ENCODE measurements at places on chromosomes 5 and 9.

- no peak for DNase-seq
Observed at GRCh38 chr5:1752881-1753280, 46.8 kb downstream of the MRPL36 start.

DNA sequence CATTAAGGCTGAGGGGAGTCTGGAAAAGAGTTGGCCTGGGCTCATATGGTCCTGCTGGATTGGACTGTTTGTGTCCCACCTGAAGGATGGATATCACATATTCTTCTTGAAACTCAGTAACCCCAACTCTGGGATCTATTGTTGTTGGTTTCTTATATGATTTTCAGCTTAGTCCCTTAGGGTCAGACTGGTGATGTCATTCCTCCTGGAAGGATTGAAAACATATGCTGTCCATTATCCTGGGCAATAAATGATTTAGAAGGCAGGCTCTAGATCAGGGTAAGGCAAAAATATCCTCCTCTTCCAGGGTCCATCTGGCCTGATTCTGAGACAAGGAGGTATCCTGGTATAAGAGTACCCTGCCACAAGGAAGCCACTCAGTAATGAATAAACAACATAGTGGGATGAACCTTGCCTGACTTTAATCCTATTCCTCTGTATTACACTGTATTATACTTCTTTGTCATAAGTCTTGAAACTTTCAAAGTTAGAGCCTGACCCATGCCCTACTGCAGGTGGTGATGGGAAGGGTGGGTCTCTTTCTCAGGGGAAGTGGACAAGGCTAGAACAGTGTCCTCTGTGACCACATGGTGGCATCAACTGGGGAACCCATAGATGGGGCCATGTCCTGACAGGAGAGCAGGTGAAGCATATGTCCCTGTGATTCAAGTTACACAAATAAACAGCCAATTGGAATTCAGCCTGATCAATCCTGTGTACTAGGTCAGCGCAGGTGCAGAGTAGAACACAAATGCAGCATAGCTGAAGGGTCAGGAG is 454.4 kb upstream of the TRPC7 start:
- no peak for DNase-seq

DNA sequence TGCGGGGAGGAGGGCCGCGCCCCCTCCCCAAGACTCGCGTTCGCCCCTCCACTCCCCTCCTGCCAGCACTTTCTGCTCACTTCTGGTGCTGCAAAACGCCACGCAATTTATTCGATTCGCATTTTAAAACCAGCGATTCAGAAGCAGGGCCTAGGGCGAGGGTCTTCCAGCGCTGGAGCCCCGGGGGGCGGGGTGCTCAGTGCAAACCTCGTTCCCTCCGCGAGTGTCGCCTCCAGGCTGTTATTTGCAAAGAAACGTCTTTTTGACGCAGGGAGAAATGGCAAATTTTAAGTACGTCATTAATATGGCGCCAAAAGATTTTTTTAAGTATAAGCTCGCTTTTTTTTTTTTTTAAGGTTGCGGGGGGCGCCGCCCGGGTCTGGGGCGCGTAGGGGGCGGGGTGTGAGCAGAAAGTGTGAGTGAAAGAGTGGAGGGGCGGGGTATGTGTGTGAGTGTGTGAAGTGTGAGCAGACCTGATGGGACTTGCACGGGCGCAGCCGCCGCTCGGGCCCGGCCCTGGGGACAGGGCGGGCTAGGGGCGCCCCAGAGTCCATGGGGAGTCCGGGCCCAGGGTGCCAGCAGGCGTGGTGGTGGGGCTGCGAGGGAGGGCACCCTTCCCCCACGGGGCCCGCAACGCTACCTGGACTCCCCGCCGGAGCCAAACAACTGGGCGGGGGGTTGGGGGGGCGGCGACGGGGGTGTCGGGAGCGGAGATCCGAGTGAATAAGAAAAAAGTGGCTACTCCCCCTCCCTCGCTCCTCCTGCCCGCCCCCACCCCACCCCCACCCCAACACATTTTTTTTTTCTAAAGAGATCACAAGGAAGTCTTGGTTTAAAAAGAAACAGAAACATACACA is at the start of gene JADE2:
Gene JADE2, plus strand, starts transcription at position 845 of the 857 bp plus-strand sequence. CDS start 10,188 bp downstream, outside the sequence.
- DNase-seq = peak; percentile 91

GRCh38 chr5:1865486-1865885 is 17.2 kb downstream of the IRX4 start:
- DNase-seq = no peak

GRCh38 chr5:78000191-78000590 is 224.1 kb upstream of the TBCA start:
- no peak for DNase-seq

GRCh38 chr5:16265141-16265540 is 85.5 kb upstream of the MARCHF11 start:
- DNase-seq = no peak

- DNase-seq = no peak
Observed at GRCh38 chr5:10337986-10338385, 15.5 kb upstream of the MARCHF6 start.

GRCh38 chr5:21701317-21701716 is 1151.8 kb downstream of the CDH12 start:
- no peak for DNase-seq

DNA sequence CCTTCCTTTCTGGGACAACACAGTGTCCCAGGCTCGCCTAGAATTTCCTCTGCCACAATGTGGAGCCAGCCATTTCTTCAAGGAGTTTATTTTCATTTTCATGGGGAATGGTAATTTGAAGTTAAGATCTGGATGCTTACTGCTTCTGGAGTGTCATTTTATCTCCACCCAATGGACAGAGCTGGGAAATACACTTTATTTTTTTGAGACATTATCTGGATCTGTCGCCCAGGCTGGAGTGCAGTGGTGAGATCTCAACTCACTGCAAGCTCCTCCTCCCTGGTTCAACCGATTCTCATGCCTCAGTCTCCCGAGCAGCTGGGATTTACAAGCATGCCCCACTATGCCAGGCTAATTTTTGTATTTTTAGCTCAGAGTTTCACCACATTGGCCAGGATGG is 12.7 kb upstream of the THG1L start:
- DNase-seq = peak; percentile 68

DNA sequence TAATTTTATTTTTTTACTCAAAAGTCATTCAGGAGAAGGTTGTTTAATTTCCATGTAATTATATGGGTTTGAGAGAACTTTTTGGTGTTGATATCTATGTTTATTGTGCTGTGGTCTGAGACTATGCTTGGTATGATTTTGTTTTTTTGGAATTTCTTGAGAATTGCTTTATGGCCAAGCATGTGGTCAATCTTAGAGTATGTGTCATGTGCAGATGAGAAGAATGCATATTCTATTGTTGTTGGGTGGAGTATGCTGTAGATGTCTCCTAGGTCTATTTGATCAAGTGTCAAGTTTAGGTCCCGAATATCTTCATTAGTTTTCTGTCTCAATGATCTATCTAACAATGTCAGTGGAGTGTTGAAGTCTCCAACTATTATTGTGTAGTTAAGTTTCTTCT is 134.9 kb downstream of the HMHB1 start:
- DNase-seq = no peak

GRCh38 chr9:135388530-135388929 is 91.1 kb upstream of the PPP1R26 start:
- no peak for DNase-seq

DNA sequence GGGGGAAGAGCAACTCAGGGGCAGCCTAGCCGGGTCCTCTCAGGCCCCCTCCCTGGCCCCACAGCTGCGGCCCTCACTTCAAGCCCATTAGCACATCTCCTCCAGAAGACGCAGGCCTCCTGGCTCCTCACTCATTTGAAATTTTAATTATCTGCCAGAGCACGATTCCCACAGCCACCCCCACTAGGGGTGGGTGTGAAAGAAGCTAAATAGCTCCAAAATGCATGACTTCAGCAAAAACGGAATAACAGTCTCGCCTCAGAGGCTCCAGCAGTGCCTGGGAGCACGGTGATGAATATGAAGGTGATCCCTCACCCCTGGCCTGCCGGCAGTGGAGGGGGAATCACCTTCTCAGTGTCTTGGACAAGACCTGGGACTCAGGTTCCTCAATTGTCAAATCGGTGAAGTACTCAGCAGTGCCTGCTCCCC is 61.1 kb upstream of the HRH2 start:
- DNase-seq = no peak

GRCh38 chr5:1570975-1571374 is 47.2 kb upstream of the LPCAT1 start:
- DNase-seq = no peak

- DNase-seq = no peak
Observed at GRCh38 chr9:92637326-92637725, 32.6 kb downstream of the IPPK start.

DNA sequence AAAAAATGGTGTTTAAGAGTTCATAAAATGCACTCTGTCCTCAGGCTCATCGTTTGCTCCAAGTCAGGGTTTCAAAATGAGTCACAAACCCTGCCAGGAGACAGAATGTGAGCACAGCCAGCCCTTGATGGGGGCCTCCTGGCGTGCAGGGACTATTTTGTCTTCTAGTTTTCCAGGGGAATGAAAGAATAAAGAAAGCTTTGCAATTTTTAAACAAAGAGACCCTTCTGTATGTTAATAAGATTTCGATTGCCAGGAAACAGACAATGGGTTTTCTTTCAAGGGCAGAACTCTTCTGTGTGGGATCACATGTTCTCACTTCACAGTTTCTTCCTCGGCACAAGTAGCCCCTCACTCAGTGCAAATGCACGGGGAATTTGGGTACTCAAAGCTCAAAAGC is 121.4 kb upstream of the C6 start:
- DNase-seq = no peak

DNA sequence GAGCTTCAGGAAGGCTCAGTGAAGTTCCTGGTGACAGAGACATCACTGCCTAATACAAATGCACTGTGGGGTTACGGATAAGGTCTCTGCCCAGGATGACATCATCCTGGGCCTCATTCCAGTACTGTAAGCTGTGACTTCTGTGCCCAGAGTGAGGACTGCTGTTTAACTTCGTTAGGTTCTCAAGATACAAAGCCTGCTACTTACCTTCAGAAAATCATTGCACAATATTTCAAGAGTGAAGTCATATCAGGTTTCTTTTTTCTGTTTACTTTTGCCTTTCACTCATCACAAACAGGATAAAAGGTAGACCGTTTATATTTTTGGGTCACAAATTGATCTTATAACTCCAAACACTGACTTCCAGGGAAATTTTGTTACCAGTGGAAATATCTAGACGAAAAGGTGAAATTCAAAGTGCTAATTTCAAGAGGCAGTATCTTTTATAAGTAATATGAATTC is 241.2 kb downstream of the PIK3R1 start:
- DNase-seq = no peak

GRCh38 chr5:135569755-135570452 is 8.9 kb downstream of the CXCL14 start:
- no peak for DNase-seq

DNA sequence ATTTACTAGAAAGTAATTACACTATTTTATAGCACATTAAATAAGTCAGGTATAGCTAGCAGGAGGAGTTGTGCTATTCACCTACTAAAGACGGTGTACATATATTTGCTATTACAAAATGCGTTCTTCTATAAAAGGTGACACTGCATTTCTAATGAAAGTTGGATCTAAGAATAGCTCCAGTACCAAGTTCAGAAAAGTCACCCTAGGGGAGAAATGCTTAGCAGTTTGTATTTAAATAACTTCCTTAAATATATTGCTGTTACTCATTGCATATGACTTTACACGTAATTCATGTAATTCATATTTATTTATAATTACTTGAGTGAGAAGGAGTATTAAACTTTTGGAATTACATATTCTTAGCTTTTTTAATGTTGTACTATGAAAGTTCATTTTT is 7.0 kb upstream of the SUB1 start:
- DNase-seq = no peak

GRCh38 chr5:94815313-94816039 is 197.0 kb downstream of the SLF1 start:
- DNase-seq = no peak

GRCh38 chr5:123389794-123390193 is 33.4 kb downstream of the CEP120 start:
- DNase-seq = no peak

DNA sequence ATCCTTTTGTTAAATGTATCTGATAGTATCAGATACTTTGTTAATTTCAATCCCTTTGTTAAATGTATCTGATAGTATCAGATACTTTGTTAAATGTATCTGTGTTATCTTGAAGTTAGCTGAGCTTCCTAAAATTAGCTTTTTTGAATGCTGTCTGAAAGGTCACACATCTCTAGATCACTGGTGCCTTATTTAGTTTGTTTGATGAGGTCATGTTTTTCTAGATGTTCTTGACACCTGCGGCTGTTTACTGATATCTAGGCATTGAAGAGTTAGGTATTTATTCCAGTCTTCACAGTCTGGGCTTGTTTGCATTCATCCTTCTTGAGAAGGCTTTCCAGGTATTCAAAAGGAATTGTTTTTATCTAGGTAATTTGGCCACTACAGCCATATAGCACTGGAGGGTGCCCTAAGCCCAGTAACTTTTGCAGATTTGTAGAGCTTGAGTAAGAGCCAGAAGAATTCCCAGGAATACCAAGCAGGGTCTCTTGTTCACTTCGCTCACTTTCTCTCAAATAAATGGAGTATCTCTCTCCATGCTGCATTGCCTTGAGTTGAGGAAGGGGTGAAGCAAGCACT is 435.4 kb upstream of the GRAMD2B start:
- DNase-seq = no peak

GRCh38 chr5:151504006-151504405 is 56.6 kb downstream of the SLC36A1 start:
- no peak for DNase-seq

DNA sequence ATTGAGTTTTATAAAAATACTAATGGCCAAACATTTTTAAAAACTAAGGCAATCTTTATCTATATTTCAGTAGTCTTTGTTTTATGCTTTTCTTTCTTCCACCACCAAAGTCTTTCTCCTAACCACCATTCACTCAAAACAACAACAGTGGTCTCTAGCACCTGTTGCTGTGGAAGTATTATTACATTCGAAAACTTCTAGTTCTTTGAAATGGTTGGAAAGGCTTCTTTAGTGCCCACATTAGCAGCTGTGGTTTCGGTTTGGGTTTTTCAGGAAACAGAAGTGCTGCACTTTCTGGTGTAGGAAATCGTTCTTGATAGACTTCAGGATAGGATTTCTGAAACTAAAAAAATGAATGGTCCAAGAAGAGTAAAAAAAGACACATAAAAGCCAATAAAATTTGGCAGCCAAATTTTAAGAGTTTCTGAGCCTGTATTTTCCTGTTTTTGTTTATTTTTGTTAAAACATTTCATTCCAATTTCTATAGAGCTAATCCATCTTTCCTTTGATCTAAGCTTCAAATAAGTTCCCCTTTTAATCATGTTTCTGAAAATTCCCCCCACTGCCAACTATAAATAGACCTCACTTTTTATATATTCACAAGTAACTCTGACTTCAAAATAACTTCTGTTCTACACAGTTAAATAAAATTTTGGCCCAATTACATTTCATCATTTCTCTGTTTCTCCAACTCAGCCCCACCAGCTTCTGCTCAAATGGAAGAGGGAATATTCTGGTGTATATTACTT is 102.2 kb downstream of the DEPDC1B start:
- peak; percentile 22 for DNase-seq

Data from CD4-positive, alpha-beta T cell treated with Interleukin-17A for 1 hour (primary cell).